CD4-positive, alpha-beta T cell treated with Interleukin-6 for 4 hours (primary cell): ENCODE measurements at places on chromosomes 11 and 22.
A peak's percentile ranks its signal among the peaks of the same experiment; 100 is the strongest.

- DNase-seq: no peak
Measured at GRCh38 chr11:70828593-70829082, 423.7 kb downstream of the SHANK2 start.

GRCh38 chr11:117722082-117722481 is 74.9 kb downstream of the DSCAML1 start:
- DNase-seq: no peak

- DNase-seq: no peak
Measured at GRCh38 chr22:34159491-34159890, 239.2 kb upstream of the LARGE1 start.

DNA sequence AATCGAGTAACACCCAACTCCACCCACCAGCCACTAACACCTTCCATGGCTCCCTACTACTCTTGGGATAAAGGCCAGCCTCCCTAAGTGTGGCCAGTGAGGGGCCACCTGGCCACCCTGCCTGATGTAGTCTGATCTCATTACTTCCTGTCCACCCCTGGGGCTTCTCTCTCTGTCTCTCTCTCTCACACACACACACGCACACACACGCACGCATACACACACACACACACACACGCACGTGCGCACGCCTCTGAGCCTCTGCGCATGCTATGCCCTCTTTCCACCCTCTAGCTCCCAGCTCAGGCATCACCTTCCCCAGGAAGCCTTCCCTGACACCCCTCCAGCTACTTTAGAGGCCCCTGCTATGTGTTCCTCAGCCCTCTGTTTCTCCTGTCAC is 3.9 kb downstream of the MFNG start:
- DNase-seq: no peak

DNA sequence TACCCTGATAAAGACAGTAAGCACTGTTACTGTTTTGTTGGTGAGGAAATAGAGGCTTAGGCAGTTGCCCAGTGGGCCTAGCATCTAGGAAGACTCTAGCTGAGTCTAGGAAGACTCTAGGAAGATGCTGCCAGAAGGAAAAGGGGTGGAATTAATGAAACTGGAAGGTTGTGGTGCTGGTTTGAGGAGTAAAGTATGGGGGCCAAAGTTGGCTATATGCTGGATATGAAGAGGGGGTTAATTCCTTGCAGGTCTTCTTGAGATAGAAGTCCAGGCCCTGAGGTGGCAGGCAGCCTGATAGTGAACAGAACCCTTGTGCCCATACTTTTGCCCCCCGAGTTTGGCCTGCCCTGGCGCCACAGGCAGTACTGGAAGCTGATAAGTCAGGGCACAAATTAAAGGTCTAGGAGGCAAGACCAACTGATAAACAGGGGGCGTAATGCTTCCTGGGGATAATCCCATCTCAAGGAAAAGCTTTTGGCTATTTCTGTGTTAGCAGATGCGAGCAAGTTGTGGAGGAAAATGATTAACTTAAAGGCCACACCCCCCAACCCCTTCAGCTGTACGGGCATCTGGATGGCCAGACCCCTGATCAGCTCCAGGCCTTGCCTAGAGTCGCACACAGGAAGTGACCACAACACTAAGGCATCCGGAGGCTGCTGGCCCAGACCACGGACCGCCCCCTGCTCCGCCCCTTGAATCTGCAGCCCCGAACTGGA is 3.1 kb downstream of the ILK start:
- peak; percentile 54 for DNase-seq

DNA sequence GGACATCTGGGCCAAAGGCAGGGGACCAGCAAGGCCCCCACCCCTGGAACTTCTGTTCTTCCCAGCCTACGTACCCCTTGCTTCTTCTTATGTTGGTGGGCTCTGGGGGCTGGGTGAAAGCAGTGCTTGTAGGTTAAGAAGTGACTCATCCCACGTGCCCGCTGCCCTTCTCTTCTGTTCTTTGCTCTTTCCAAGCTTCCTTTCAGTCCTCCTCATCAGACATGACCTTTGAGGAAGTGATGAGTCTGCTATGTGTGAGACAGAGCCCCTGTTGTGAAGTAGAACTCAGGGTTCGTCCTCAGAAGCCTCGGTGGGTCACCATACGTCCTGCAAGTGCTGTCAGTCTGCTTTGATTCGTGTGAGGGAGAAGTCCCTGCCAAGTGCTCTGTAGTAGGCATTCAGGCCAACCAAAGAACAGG is 12.7 kb downstream of the MED15 start:
- peak; percentile 36 for DNase-seq

- no peak for DNase-seq
Measured at GRCh38 chr11:106077609-106078455, at the start of gene AASDHPPT. TSS of gene AASDHPPT (plus strand) at chr11:106077662. CDS start at chr11:106077711, 49 bp downstream.

DNA sequence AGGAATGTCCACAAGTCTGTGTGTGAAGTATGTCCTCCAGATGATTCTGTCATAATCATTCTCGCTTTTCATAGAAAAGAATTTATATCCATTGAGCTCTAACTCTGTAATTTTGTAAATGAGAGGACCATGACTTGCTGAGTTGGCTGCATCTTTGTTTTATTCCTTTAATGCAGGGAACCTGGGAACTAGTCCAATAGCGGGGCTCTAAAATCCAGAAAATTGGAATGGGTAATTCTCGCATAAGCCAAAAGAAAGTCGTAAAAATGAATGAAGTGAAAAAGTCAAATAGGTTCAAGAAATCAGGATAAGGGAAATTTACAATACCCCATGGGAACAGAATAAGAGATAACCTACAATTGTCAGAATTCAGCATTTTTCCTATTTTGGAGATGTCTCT is 232.5 kb downstream of the RAB38 start:
- no peak for DNase-seq

DNA sequence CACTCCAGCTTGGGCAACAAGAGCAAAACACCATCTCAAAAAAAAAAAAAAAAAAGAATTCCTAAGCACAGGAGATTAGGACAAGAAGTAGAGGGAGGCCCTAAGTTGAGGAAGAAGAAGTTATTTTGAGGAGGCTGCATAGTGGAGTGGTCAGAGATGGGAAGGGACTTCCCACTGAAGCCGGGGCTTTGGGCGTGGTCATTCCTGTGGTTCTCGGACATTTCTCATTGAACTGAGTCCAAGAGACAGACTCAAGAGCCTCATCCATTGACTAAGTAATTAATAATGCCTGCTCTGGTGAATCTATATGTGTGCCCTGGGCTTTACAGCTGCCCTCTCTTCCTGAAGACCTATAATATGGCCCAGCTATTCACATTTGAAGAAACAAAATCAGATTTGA is 53.2 kb upstream of the FTH1 start:
- DNase-seq: no peak

DNA sequence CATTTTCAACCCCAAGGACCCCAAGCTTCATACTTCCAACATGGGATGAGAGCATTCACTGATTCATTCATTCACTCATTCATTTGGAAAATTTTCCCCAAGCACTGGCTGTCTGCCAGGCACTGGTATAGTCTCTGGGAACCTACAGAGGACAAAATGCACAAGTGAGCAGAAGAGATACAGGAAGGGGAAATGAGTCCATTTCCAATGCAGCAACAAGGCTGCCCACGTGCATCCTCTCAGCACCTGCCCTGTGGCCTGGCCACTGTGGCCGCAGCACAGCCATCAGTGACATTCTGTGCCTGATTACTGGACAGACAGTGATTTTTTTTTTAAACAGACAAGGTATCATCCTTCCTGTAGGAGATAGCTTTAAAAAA is 96.0 kb upstream of the PITPNB start:
- no peak for DNase-seq

- DNase-seq: no peak
Measured at GRCh38 chr11:106614262-106614661, 404.0 kb downstream of the GUCY1A2 start.

- DNase-seq: no peak
Measured at GRCh38 chr11:57647372-57647771, 2.3 kb downstream of the YPEL4 start.

GRCh38 chr11:19428206-19429002 is 187.7 kb upstream of the E2F8 start:
- DNase-seq: no peak

DNA sequence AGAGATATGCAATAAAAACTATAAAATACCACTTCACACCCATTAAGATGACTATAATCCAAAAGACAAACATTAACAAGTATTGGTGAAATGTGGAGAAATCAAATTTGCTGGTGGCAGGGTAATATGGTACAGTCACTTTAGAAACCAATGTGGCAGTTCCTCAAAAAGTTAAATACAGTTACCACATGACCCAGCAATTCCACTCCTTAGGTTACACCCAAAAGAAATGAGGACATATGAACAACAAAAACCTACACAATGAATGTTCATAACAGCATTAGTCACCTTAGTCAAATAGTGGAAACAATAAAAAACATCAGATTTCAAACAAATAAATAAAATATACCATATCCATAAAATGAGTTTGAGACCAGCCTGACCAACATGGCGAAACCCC is 52.6 kb downstream of the RDX start:
- no peak for DNase-seq

- DNase-seq: no peak
Measured at GRCh38 chr22:49368976-49369725, 458.5 kb downstream of the BRD1 start.

DNA sequence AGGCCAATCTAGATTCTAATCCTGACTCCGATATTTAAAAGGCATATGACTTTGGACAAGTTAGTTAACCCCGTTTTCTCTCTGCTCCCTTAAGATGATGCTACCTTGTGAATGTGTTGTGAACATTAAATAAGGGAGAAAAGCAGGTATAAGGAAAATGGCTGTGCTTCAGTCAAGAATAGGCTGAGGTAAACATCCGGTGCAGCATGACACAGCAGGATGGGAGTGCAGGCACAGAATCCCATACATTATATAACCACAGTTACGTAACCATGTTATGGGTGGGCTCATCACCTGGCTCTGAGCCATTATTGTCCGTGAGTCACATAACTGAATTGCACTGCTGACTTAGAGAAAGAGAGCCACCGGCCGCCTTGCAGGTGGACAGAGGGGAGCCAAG is 382.2 kb upstream of the ANO5 start:
- DNase-seq: no peak

GRCh38 chr11:45298718-45299117 is 12.6 kb upstream of the SYT13 start:
- no peak for DNase-seq

- DNase-seq: no peak
Measured at GRCh38 chr11:111699579-111700156, 66.5 kb downstream of the PPP2R1B start.

DNA sequence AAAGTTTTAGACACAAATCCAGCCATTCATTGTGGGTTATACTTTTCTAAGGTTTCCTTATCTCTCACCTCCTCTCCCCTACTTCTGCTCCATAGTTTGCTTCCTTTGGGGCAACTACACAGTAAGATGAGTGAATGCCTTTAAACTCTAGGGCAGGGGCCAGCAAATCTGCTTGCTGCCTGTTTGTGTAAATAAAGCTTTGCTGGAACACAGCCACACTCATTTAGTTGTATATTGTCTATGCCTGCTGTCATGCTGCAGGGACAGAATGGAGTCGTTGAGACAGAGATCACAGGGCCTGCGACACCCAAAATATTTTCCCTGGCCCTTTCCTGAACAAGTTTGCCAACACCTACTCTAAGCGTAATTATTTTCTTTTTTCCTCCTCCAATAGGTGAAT is 58.7 kb downstream of the TECTA start:
- DNase-seq: no peak
